CD4-positive, alpha-beta T cell treated with Interleukin-1 beta for 1 hour (primary cell): ENCODE measurements at places on chromosomes 7 and 10.

GRCh38 chr10:68151453-68151852 is 42.2 kb downstream of the MYPN start:
- no peak for DNase-seq

- no peak for DNase-seq
These were observed 278.1 kb downstream of the TCERG1L start for GRCh38 chr10:131033166-131034085.

GRCh38 chr7:5230265-5231067 is 40.4 kb downstream of the WIPI2 start:
- no peak for DNase-seq

- no peak for DNase-seq
These were observed 42.6 kb downstream of the ZNF273 start for GRCh38 chr7:64945503-64946175.

GRCh38 chr10:373015-373414 is 237.8 kb downstream of the ZMYND11 start:
- DNase-seq: no peak
